Dermis microvascular lymphatic vessel endothelial cell (primary cell): ENCODE measurements at places on chromosomes 11 and 22. TPM values are rescaled to one million over a fixed set of nuclear protein-coding genes. Genes with fewer than 3 reads are reported as not detected.

DNA sequence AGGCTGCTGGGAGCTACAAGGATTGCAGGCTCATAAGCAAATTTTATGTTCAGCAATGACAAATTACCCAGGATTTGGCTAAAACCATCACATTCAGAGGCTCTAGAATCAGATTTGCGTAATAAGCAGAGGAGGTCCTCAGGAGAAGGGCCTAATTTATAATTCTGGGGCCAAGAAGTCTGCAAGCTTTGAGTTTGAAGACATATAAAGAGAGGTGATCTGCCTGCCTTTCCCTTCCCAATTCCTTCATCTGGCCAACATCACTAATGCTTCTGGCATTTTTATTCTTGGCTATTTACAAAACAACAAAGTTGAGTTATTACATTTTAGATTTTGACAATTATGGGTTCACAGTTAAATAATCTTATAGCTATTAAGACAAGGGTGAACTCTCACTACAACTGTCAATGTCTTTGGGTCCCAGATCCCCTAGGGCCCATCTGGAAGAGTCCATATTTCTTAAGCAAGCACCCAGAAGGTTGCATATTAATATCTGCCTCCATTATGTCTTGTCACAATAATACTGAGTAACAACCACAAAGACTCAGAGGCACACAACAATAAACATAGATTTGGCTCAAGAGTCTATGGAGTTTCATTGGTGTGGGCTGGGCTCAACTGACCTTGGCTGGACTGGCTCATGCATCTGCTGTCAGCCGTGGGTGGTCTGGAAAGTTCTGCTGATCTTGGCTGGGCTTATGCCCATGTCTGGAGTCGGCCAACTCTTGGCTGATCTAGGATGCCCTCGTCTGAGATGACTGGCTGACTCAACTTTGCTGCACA, 67.2 kb upstream of the CD82 start:
- DNase-seq: no peak

DNA sequence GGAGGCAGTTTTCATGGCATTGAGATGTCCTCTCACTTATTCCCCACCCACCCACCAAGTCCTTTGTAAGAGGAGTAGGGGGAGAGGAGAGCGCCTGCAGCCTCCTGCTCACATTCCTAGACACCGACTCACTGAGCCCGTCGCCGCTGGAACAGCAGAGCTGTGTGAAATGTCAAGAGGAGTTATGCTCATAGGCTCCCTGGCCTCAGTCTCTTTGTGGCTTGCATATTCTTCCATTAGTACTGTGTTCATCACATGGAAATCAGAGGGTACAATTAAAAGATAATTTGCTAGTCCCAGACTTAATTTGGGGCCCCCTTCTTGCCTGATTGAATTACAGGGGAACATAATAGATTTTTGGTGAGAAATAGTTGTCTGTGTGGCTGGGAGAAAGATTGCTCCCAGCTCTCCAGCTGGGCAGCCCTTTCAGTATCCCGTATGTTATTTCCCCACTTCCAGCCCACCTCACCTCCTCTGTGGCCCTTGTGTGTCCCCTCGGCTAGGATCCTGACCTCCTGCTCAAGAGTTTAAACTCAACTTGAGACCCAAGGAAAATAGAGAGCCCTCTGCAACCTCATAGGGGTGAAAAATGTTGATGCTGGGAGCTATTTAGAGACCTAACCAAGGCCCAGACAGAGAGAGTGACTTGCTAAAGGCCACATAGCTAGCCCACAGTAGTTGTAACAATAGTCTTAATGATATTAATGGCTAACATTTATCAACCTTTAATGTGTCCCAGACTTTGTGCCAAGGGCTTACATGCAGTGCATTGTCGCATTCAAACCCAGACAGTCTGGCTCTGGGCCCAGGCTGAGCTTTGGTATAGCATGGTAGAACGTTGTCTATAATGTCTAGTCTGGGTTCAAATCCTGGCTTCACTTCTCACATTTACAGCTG, 32.2 kb downstream of the LIMK2 start:
- DNase-seq: no peak

Gene CEND1
- under 0.01 and 0.13 TPM in 2 replicates for total RNA-seq

GRCh38 chr11:22798901-22799300, 30.7 kb downstream of the SVIP start:
- peak; percentile 9 for DNase-seq

GRCh38 chr11:8612522-8612921, 18.5 kb upstream of the STK33 start:
- DNase-seq: no peak

GRCh38 chr11:117941976-117942654, 12.9 kb upstream of the TMPRSS13 start:
- DNase-seq: no peak
